ENCODE measurements at places on chromosomes 5 and 9.

GRCh38 chr9:113828221-113828620 lies 47.9 kb upstream of the ZNF618 start:
- no peak for DNase-seq

DNA sequence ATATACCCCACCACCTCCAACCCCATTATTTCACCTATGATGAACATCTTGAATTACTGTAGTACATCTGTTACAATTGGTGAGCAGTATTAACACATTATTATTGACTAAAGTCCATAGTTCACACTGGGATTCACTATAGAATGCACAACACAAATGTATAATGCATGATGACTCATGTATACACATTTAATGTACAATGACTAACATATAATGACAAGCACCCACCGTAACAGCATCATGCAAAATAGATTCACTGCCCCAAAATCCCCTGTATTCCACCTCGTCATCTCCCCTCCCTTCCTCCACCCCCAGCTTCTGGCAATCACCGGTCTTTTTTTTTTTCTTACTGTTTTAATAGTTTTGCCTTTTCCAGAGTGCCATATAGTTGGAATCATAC lies 47.1 kb upstream of the NEK6 start:
- DNase-seq, result no peak

DNA sequence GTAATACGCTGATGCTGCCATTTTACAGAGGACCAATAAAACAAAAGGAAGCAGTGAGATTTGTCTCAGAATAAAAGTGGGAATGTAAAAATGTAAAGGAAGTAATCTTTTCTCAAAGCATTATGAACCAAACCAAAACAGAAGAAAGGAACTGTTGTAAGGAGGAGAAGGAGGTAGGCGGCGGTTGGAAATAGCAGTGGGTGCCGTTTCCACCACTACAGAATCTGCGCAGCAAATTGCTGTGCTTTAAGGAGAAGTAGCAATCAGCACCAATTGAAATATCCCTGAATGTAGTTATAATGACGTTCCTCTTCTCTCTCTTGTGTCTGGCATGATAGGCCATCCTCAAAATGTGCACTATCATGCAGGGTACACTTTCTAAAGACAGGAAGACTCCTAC lies 455.1 kb upstream of the TLE4 start:
- DNase-seq, result no peak

- DNase-seq, result no peak
These were observed 11.4 kb downstream of the YTHDC2 start for GRCh38 chr5:113524927-113525326.

DNA sequence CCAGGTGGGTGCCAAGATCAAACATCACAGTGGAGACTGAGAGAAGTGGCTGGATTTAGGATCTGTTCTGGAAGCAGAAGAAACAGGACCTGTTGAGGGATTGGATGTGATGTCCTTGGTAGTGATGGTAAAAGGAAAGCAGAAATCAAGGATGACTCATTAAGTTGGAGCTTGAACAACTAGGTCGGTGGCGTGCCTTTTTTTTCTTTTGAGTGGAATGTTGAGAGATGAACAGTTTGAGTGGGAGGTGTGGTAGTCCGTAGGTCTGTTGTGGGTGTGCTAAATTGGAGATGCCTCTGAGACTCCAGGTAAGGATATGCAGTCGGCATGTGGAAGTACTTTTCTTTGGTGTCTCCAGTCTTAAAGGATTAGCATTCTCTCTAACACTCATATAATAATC lies 92.1 kb upstream of the IL12B start:
- no peak for DNase-seq

DNA sequence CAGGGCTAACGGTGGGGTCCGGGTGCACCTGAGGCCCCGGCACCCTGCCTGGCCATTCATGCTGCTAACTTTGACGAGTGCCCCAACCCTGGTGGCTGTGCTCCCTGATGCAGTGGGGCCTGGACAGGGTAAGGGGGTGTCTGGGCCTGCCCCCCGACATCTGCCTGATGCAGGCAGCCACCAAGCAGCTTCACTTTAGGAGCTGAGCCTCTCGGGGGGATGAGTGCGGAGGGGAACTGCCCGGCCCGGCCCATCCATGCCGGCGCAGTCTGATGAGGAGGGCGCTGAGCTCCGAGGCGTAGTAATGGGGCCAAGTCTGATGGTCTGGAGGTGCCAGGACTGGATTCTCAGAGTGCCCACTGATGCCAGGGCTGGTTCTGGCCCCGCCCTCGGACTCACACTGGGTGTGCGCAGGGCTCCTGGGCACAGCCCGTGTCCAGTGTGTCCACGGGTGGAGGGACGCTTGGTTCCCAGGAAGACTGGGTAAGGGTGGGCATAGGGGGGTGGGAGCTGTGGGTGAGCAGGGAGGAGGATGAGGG lies 16.5 kb downstream of the DNLZ start:
- no peak for DNase-seq

DNA sequence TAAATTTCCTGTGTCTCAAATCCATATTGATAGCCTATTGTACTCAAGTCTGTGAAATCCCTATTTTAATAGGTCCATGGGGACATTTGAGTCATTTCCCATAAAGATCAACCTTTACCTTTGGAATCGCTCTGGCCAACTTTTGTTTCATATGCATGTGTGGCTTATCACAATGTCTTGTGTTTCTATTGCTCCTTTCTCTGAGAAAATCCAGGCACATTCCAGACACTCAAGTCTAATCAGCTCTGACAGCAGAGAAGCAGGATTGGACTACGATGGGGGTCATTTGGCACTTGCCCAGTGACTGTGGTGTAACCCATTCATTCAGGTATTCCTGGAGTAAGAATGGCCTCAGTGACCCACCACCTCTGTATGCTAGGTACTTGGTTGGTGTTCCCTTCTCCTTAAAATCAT lies 48.4 kb downstream of the ACTBL2 start:
- no peak for DNase-seq

DNA sequence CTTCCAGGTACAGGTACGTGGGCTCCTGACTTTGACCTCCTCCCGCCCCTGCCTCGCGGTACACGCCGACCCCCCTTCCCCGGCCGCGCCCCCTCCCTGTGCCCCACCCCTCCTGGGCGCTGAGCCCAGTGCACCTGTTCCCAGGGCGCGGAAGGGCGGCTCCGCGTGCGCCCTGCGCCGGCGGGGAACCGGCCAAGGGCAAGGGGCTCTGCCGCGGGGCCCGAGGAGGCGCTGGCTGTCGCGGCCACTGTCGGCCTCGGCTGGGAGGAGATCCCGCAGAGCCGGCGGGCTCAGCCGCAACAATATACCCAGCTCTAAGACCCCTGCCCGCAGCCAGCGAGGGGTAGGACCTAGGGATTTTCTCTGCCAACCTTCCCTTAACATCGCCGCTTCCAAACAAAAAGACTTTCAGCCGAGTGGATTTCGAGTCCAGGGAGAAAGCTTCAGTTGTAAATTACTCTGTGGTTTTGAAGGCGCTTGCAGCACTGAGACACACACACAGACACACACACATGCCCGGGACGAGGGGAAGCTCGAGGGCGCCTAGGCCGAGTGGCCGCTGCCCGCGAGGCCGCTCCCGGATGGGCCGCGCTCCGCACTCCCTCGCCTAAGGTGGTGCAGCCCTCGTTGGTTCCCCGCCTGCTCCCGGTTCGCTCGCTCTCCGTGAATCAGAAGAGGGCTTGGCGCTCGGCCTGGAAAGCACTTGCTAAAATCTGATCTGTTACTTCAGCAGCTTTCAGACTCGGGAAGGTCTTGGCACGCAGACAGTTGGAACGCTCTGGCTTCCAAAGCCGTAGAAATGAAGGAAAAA lies 1.2 kb downstream of the FGF18 start:
- DNase-seq, result no peak

DNA sequence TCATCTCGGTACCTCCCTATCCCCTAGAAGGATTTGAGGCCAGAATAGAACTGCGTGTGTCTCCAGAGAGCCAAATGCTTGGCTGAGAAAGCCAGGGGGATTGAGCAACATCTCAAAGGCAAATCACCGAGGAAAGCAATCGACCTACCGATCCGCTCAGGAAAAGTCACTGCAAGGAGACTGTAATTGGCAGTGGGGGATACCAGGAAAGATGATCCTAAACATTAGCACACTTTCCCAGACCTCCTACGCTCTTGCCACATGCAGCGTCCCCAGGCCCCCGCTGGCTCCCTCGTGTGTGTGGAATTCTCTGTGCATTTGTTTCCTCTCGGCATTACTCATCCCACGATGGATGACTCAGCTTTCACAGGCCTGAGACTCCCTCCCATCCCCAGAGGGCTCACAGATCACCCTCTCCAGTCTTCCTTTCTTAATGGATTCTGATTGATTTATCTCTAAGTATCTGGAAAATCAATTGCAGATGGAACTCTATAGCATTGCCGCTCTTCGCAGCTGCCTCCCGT lies 82.2 kb upstream of the ICE1 start:
- DNase-seq, result peak; percentile 24

- peak; percentile 33 for DNase-seq
These were observed 17.7 kb downstream of the RALGDS start for GRCh38 chr9:133103183-133103986.

- peak; percentile 7 for DNase-seq
These were observed 39.6 kb upstream of the IDNK start for GRCh38 chr9:83583151-83584014.

DNA sequence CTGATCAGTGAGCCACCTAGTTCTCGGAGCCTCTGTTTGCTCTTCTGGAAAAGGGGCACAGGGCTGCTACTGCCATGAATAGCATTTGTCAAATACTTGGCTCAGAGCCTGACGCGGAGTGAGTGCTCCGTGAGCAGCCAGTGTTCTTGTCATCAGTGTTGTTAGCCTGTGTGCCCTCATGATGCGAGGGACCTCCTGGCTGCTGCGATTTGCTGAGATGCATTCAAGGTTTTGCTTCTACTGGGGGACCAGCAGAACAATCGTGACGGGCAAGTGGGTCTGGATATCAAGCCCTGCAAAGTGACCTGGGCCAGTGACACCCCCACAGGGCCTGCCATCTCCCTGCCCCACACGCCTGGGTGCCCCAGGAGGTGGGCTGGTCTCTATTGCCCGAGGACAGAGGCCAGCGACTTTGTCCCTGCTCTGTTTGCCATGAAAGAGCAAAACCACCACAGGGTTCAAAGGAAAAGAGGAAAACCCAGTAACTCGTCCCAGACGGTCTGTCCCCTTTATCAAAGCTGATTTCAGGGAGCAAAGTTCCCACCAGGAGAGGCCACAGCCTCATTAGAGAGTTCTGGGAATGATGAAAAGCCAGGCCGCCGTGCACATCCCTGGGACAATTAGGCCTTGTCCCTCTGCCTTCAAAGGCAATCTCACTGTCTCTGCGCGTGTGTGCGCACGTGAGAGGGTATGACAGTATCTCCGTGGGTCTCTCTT lies 86.5 kb upstream of the LMX1B start:
- no peak for DNase-seq

- DNase-seq, result no peak
These were observed 50.8 kb downstream of the ERAP1 start for GRCh38 chr5:96756985-96757384.

DNA sequence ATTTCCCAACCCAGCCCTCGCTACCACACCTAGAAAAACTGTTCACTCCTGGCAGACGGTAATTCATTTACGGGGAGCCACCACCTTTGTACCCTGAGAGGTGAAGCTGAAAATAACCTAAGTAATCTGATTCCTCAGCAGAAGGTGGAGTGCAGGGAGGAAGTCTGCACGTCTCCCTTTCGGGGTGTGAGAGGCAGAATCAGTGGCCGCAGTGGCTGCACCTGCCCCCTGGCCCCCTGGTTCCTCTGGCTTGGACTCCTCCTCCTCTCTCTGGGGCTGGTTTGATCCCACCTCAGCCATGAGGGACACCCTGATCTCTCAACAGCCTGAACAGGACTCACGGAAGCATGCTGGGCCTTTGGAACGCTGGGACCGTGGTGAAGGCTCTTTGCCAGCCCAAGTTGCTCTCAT lies 10.5 kb downstream of the TMEM174 start:
- no peak for DNase-seq

GRCh38 chr9:81861644-81862043 lies 66.6 kb upstream of the SPATA31D4 start:
- DNase-seq, result no peak

- no peak for DNase-seq
These were observed 355.1 kb downstream of the ADAMTS6 start for GRCh38 chr5:65126542-65127069.

DNA sequence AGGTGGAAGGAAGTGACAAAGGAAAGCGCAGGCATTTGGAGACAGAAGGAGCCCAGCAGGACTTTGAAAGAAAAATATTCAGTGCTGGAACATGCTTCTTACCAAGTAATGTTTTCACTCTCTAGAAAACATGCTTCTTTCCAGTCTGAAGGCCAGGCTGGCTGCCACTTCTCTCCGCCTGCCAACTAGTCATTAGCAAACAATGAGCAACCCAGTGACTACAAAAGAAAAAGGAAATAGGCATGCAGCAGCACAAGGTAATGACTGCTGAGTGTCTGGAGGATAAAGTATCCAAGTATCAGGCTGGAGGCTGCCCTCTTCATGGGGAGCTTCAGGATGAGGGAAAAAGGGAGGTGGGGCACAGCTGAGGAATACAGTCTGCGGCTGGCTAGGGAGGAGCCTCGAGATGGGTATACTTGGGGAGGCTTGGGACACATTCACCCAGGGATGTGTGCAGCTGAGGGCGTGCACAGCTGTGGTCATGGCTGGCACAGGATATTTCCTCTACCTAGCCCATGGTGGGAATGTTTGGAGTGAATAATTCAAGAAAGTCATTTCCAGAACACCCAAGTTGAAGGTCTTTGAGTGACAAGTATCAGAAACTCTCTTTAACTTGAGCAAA lies 161.5 kb upstream of the KIF2A start:
- DNase-seq, result no peak

- DNase-seq, result no peak
These were observed 5.2 kb upstream of the MGAT1 start for GRCh38 chr5:180807654-180808414.

- DNase-seq, result no peak
These were observed 46.0 kb upstream of the COL15A1 start for GRCh38 chr9:98897745-98898144.

- DNase-seq, result no peak
These were observed 15.9 kb downstream of the SPDL1 start for GRCh38 chr5:169599451-169599850.

- DNase-seq, result no peak
These were observed 87.6 kb upstream of the RPS23 start for GRCh38 chr5:82365744-82366228.

DNA sequence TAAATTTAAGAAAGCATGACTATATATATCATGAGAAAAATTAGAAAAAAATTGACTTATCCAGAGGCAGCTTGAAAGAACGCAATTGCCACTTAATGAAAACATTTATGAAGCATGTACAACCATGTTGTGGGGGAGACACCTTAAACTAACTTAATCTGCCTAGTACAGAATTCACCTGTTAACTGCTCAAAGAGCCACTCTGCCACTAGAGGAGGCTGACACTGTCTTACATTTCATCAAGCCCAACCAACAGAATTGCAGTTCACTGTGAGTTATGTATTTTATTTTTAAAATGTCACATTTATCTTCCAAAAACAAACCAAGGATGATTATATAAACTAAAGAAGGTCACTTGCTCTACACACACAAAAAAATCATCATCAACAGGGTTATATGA lies 252.9 kb downstream of the MLLT3 start:
- DNase-seq, result no peak

DNA sequence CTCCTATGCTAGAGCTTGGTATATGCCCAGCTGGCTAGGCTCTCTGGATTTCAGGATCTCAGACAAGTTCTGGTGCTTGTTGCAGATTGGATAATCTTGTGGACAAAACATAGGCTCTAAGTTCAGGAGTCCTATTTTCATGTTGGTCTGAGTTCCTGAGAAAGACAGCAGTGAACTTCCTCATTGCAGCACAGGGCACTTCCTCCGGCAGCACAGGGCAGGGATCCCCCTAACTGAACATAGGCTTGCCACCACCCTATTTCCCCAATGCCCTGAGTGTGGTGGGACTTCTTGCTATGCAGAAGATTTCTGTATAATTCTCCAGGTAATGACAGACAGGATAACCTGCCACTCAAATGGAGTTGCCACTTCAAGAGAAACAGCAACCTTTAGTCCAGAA lies 220.1 kb downstream of the PIK3R1 start:
- no peak for DNase-seq

Measured in Panc1 (cell line).